ENCODE measurements at places on chromosomes 4 and X.

GRCh38 chrX:109831326-109831985, 98.4 kb upstream of the ACSL4 start:
- no peak for DNase-seq

DNA sequence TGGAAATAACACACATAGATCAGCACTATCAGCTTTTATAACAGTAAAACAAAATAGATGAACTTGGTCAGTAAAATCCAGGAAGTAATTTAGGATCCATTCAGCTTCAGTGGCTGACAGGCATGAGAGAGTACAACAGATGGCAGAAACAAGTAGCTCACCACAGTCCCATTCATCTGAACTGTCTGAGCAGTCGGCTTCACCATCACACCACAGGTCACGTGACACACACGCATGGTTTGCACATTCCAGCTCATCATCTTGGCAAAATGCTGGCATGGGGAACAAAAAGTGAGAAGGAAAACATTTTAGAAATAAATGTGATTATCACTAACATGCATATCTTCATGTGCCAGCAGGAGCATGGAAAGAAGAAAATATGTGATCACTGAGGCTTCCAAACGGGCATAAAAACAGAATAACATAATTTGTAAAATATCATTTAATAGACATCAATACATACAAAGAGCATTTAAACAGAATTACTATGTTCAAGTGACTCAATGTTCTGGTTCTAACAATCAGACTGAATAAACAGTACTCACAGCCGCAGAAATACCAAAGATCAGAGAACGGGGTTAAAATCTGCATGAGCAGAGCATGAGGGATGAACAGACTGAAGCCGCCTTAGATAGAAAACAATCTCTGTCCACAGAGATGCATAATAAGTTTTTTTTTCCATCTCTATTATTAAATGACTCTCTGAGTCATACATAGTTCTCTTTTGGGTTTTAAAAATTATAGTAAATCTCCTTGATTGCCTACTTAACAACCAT, 158.1 kb downstream of the ATP10D start:
- peak; percentile 54 for DNase-seq

GRCh38 chr4:3681191-3681590, 85.0 kb upstream of the ADRA2C start:
- DNase-seq: no peak

DNA sequence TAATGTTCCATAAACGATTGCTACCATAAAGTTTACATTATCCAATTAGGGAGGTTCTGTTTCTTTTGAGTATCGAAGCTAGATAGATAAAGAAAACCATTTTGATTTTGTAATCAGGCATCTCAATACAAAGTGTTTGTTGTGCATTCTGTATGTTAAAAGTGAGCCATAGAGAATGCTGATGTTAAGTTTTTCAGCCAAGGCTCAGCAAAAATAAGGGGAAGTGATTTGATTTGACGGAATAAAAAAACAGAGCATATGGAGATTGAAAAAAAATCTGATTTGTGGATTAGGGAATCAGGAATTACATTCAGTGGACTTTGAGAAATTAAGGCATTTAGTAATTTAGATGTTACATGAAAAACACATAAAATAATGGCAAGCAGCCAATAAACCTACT, 314.8 kb downstream of the PPP3CA start:
- DNase-seq: peak; percentile 30

GRCh38 chr4:27830251-27830650, 969.6 kb downstream of the STIM2 start:
- DNase-seq: no peak

DNA sequence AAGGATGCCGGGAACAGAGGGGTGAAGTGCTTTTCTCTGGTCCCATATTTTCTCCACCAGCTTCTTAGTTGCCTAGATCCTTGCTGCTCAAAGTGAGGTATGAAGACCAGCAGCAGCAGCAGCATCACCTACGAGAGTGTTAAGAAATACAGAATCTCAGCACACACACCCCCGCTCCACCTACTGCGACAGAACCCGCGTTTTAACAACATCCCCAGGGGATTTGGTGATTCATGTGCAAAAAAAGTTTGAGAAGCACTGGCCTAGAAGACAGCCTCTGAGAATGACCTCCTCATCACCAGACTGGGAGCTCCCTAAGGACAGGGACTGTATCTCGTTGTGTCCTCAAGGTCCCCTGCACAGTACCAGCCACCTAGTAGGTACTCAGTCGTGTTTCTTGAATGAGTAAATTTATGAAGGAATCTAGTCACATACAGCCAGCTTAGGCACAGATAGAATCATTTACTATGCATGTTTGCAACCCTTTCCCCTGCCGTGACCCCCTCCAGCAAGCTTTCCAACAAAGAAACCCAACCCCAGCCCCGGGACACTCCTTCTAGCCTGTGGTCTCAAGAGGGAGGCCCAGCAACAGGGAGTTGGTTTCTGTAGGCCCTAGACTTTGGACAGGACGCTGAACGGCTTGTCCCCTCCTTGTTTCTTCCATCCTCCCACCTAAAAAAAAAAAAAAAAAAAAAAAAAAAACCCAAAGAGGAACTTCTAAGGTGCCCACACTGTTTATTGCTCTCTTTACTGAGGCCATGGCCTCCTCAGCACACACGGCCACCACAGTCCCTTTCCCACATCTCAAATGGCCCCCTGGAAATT, 21.5 kb downstream of the RTL5 start:
- DNase-seq: no peak

DNA sequence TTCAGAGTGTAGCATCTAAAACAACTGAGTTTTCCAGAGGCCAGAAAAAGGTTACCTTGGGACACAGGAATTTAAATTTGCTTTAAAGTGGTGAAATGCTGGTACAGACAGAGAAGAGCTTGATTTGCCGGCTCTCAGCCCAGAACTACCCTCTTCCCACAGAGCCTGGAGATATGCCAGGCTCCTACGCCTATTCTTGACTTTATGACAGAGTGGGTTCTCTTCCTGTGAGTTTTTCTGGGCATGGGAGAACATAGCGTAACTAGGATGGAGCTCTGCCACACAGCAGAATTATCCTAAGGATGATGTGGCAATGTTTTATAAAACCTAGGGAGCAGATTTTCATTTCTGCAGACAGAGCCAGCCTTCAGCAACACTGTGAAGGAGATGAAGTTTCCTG, 241.8 kb downstream of the GRIA3 start:
- no peak for DNase-seq

DNA sequence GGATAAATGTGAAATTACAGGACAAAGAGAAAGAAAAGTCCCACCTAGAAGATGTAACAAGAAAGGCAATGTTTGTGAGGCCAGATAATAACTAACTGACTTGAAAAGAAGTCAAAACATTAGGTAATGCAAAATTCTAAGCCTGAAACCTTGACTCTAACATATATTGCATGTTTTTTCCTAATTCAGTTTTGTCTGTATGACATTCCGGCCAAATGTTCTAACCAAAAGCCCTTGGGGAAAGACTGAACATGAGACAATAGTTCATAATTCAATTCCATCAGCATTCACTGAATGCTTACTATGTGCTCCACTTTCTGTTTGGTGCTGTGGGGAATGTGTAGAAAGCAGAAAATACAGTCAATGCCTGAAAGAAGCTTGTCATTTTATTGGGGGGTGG, 84.8 kb upstream of the PLAC1 start:
- no peak for DNase-seq

- DNase-seq: no peak
Observed at GRCh38 chr4:150773729-150774449, 191.9 kb downstream of the MAB21L2 start.

- no peak for DNase-seq
Observed at GRCh38 chr4:182126096-182126495, 117.1 kb upstream of the TENM3 start.

DNA sequence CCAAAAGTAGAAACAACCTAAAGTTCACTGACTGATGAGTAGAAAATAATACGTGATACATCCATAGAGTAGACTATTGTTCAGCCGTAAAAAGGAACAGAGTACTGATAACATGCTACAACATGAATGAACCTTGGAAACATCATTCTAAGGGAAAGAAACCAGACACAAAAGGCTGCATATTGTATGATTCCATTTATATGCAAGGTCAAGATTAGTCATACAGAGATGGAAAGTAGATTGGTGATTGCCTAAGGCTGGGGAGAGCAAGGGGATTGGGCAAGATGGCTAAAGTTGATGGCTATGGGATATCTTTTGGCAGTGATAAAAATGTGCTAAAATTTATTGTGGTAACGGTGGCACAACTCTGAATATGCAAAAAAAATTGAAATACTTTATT, 209.1 kb downstream of the RELL1 start:
- DNase-seq: no peak

DNA sequence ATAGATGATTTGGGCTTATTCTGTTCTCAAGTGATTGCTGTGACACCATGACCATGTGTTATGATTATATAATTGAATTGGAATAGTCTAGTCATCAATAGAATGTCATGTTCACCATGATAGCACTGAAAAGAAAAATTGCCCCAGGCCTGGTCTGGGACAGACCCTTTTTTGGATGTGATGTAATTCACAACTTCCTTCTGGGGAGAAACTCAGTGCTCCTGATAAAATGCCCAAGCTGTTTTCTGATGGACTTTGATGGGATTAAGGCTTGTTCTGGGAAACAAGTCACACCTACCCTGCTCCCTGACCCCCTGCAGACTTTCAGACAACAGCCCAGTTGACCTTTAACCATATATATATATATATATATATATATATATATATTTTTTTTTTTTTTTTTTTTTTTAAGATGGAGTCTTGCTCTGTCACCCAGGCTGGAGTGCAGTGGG, 65.3 kb downstream of the RHOH start:
- no peak for DNase-seq

DNA sequence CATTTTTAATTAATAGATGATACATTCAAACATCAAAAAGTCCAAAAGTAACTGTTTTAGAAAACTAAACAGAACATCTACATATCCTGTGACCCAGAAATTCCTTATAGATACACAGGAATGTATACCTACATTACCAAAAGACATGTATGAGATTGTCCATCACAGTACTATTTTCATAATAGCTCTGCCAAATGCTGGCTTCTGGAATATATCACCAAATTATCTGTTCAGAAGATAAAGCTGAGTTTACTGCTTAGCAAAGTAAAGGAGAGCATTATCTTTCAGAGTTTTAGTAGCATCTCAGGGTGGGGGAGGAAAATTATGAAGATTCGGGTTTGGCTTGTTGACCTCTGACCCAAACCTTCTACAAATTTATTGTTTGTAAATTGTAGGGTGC, 368.9 kb upstream of the SLC7A11 start:
- DNase-seq: no peak

DNA sequence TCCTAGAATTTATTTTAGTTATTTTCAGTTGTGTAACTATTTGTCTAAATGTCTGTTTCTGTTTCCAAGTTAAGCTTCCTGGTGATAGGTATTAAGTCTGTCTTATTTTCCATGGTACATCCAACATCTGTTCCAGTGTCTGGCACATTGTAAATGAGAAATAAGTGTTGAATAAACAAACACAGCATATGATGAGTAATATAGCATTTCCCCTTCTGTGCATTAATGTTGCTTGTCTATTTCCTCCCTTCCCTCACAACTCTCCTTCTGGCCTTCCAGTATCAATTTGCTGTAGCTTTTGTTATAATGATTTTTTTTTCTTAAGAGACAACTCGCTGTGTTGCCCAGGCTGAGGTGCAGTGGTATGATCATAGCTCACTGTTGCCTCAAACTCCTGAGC, 36.1 kb downstream of the COPS4 start:
- no peak for DNase-seq

DNA sequence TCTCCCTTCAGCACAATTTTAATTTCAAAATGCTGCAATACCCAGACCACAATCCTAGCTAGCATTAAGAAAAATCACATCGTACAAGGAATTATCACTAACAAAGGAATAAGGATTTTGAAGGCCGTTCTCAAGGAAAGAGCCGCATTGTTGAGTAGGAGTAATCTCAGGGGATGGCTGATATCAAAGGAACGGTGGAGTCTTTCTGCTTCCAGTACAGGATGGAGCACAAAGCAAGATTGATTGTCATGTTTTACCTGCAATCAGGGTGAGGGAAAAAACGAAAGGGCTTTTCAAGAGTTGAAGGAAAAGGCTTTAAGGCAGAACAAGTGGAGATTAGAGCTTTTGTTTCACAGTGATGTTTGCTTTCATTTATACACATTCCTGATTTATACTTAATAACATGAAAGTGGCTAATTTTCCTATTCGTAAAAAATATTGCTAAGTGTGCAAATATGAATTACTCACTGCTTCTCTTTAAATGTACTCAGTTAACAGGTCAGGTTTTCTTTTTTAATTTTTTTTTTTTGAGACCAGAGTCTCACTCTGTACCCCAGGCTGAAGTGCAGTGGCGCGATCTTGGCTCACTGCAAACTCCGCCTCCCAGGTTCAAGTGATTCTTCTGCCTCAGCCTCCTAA, 207.0 kb downstream of the TRIML1 start:
- DNase-seq: no peak

DNA sequence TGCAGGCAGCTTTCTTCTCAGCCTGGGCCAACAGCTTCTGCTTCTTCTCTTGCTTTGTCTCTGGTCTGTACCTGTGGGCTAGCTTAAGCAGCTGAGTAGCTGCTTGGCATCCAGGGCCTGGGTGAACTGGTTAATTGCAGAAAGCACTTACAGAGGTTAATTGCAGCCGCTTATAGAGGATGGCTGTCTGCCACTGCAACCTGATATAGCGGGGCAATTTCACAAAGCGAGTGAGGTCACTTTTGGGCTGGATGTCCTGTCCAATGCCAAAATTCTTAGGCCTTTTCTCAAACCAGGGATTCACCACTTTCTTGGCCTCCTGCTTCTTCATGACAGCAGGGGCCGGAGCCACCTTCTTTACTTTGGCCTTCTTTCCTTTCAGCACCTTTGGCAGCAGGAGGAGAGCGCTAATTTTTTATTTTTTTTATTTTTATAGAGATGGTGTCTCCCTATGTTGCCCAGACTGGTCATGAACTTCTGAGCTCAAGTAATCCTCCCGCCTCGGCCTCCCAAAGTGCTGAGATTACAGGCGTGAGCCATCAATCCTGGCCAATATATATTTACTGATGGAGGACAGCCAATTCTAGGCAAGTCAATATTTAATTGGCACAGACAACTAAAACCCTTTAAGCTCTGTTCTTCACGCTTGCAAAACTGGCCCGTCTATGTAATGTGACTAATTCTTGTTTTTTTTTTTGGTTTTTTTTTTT, 61.0 kb downstream of the ENOPH1 start:
- DNase-seq: no peak

DNA sequence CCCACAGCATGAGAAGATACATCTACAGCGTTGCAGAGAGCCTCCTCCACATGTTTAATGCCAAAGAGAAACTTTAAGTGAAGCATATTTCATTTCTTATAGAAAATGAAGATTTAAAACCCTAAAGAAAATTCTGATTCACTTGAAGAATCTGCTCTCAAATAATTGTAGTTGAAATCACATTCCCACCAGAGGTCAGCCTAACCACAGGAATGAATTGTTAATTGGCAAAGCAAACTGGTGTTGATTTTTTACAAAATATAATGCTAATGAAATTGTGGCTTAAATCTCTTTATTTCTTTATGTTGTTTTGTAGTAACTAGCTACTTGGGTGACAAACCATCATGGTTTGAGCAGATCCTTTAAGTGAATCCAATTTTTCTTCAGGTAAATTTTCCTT, 31.1 kb upstream of the WDR17 start:
- DNase-seq: peak; percentile 50

Data from NCI-H82 (cell line).